ENCODE measurements at places on chromosomes 12 and 14.

DNA sequence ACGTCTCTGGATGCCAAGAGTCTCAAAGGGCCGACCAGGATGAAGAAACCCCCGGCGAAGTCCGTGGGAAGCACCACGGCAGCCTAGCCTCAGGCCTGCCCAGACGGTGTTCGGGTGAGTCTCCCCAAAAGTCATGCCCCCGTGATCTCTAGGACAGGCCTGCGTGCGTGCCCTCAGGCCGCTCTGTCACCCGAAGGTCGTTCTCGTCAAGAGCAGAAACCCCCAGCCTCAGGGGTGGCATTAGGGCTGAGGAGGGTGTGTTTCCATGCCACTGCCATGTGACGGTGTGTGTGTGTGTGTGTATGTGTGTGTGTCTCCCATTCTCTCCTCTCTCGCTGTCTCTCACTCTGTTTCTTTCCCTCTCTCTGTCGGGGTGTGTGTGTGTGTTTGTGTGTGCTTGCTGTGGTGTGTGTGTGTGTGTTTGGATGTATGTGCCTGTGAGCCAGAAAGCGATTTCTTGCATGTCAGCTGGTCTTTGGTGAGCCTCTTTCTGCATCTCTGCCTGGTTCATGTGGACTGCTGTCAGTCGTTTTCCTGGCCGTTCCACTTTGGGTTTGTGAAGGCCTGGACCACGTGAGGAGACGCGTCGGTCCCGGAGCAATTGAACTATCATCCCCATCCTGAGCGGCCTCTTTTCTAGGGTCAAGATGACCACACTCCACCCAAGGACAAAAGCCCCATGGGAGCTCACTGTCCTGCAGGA lies 772.5 kb upstream of the ALG10B start:
- no peak for DNase-seq

DNA sequence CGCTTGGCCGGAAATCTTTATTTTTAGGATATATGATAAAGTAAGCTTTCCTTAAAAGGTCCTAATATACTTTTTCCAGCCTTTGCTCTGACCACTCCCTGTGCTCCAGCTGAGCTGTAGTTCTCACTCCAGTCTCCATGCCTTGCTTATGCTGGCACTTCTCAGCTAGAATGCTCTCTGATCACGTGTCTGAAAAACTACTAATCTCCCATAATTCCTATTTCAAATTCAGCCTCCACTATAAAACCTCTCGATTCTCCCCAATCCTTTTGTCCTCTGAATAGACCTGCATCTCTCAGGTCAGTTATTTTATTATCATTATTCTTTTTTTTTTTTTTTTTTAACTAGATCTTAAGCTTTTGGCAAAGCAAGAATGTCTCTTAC lies 3.7 kb downstream of the BIN2 start:
- no peak for DNase-seq

DNA sequence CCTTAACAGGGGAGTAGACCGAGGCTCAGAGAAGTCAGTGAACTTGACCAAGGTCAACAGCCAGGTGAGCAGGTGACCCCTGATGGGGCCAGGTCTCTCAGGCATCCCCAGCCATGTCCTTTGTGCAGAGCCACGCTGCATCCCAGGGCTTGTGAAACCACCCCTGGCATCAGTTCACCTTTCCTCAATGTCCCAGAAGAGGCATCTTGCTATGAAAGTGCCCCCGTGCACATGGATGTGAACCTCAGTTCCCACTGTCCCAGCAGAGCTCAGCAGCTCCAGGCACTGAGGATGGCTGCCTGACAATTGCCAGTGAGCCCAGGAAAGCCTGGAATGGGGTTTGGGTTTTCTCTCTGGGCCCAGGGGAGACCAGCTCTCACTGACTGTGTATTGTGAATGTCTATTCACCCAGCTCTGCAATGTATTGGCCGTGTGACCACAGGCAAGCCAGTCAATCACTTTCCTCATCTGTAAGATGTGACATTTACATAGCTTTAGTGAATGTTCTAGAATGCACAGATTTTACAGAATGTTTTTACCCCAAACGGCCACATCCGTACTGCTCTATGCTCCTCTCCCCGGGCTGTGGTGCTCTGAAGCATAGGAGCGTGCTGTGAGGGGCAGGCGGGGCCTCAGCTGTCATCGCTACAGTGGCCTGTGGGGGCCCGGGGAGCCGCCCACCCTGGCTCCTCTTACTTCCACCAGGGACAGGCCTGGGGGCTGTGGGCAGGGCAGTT lies 4.9 kb downstream of the CACNA2D4 start:
- no peak for DNase-seq

DNA sequence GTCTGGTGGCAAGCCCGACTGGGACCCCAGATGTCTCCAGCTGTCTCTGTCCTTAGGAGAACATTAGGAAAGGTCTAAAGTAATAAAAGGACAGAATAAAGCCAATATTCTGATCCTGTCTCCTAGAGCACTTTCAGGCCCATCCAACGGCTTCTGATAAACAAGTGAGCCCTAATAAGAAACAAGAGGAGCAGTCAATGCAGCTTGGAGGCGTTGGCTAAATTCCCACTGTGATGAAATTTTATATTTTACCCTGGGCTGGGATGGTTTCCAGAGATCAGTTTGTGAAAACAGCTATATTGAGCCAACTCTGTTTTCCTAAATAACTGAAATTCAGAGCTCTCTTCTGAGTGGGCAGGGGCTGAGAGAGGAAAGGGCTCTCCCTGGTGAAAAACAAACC lies 55.5 kb upstream of the SRRM4 start:
- no peak for DNase-seq

DNA sequence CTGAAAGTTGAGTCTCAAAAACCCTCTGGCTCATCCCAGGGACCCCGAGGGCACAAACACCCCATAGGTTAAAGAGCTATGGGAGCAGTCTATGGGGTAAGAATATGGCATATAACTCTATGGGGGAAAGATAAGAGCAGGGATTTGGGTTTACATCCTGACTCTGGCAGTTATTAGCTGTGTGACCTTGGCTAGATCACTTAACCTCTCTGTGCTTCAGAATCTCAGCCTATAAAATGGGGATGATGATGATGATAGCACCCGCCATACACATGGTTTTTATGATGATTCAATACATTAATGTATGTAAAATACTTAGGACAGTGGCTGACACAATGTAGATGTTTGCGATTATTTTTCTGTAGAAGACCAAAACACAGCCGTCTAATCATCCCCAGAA lies 26.2 kb downstream of the IRF2BPL start:
- DNase-seq, result no peak

GRCh38 chr14:81440041-81440440 lies 39.9 kb upstream of the STON2 start:
- DNase-seq, result no peak

GRCh38 chr14:77120771-77121743 lies 20.5 kb downstream of the ZDHHC22 start:
- DNase-seq, result no peak

GRCh38 chr12:3332188-3332587 lies 158.8 kb upstream of the PRMT8 start:
- DNase-seq, result peak; percentile 40

DNA sequence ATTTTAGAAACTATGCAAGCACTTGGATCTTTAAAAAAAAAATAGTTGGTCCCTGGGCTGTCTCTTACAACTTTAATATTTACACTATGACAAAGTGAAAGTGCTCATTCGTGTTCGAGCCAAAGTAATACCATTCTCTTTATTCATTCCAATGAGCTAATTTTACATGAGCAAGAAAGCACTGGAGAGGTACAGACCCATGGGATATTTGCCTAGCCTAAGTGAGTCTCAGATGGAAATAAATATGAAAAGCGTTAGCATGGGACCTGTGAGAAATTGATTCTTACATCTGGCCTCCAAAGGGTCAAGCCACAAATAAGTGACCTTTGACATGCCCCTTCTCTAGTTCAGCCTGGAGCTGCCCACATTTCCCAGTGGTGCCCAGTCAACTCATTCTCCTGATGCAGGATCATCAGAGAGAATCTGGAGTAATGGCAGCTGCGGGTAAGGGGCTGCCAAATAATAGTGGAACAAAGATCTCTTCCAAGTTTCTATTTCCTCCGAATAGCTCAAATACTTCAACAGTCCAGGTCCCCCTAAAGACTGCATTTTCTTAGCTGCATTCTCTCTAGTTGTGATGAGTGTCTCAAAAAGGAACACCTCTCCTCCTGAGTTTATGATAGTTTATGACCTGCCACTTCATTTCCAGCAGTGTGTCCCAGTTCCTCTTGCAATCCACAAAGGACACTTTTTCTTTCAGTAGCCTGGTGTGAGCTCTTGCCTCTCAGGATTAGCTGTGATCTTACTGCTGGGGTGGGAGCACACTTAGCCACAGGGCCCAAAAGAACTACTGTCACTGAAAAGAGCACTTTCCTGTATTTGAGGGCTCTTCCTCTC lies 208.2 kb downstream of the DAD1 start:
- peak; percentile 43 for DNase-seq

DNA sequence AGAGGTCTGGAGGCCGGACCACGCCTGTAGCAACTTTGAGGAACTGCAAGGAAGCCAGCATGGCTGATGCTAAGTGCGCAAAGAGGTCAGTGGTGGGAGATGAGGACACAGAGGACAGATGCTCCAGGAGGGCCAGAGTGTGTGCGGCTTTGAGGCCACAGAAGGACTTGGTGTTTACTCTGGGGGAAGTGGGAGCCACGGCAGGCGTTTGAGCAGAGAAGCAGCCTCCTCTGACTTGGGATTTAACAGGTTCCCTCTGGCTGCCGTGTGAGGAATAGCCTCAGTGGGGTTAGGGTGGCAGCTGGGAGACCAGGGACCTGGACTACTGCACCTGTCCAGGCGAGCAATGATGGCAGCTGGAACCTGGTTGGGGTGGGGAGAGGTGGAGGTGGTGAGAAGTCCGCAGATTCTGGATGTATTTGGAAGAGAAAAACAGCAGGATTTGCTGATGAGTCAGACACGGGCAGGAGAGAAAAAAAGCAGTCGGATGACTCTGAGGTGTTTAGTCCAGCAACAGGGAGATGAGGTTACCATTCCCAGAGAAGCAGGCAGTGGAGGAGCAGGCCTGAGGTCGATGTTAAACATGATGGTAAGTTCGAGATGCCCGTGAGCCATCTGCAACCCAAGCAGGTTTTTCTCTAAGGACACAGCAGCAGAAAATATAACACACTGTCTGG lies 143.5 kb downstream of the SCARB1 start:
- DNase-seq, result peak; percentile 71

- DNase-seq, result peak; percentile 54
These were observed 11.3 kb downstream of the MED13L start for GRCh38 chr12:116266168-116266601.

DNA sequence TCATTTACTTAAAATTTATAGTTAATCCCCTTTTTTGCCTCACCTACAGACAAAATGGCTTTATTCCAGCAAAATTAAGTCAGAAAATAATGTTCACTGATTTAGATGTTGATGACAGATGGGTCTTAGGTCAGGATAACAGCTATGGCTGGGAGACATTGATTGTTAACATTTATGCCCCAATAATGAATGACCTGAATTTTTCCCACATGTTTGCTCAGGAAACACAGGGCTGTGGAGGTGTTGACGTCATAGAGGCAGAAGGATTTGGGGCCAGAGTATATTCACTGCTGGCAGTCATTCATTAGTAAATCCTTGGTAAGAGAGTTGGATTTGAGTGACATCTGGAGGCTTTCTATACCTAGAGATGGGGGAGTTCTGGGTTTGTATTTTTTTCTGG lies 121.3 kb downstream of the PDE3A start:
- DNase-seq, result peak; percentile 36

GRCh38 chr12:19220852-19221466 lies 91.4 kb downstream of the PLEKHA5 start:
- peak; percentile 81 for DNase-seq

DNA sequence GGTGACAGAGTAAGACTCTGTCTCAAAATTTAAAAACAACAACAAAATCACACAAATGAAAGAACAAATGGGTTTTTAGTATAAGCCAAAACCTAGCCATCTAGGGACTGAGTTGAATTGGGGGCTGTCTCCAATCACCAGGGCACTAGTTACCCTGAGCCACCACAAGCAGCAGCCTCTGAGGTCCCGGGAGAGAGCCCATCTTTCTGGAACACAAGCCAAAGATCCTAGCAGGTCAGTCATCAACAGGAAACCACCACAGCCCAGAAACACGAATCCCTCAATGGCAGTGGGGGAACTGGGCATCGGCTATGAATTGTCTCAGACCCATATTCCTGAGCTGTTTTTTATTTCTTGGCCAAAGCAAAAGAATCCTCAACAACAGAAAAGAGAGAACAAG lies 75.3 kb downstream of the KDM2B start:
- no peak for DNase-seq

DNA sequence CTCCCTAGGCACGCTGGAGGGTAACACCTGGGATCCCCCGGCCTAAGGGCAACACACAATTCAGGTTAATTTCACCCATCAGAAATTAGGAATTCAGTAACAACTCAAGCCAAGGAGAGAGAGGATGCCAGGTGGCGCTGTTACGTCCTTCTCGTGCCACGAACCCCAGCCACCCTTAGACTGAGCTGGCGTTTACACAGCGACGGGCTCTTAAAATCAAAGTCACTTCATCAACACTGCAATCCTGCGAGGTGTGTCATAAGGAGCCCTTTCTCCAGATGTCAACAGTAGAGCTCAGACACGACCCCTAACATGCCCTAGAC lies 110.6 kb upstream of the TMEM132D start:
- DNase-seq, result no peak

GRCh38 chr12:131950182-131950913 lies 606 bp downstream of the EP400 start:
- no peak for DNase-seq

GRCh38 chr12:108884116-108885012 lies 4.5 kb downstream of the DAO start:
- peak; percentile 44 for DNase-seq

DNA sequence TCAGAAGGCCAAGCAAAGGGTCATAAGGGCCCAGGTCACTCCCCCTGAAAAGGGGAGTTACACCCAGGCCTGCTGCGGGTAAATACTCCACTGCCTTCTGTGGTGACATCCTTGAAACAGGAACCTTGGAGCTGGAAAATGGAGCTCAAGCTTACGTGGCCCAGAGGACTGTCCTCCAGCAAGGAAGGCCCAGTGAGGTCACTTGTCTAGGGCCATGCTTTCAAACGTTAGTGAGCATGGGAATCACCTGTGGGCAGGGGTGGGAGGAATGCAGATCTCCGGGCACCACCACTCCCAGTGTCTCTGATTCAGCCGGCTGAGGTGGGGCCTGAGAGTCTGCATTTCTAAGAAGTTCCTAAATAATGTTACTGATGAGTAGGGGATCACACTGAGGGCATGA lies 140.5 kb upstream of the CCND2 start:
- DNase-seq, result no peak

DNA sequence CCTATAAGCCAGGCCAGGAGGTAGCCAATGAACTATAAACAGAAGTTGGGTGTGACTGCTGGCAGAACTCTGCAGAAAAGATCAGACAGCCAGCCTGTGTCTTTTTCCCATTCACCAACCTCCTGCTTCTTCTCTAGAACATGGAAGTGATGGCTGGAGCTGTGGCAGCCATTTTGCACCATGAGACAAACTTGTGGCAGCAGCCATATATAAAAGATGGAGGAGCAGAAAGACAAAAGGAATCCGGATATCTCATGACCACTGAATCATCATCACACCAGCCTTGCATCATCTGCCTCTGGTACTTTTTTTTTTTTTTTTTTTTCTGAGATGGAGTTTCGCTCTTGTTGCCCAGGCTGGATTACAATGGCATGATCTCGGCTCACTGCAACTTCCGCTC lies 8.7 kb downstream of the BEGAIN start:
- DNase-seq, result peak; percentile 27

GRCh38 chr12:68344126-68344525 lies 12.0 kb upstream of the MDM1 start:
- no peak for DNase-seq
